ENCODE measurements at places on chromosomes 12 and 14.

- DNase-seq, result no peak
Observed at GRCh38 chr14:104080376-104081260, 4.9 kb upstream of the ASPG start.

- no peak for DNase-seq
Observed at GRCh38 chr14:98175436-98175835, 1096.6 kb downstream of the BCL11B start.

DNA sequence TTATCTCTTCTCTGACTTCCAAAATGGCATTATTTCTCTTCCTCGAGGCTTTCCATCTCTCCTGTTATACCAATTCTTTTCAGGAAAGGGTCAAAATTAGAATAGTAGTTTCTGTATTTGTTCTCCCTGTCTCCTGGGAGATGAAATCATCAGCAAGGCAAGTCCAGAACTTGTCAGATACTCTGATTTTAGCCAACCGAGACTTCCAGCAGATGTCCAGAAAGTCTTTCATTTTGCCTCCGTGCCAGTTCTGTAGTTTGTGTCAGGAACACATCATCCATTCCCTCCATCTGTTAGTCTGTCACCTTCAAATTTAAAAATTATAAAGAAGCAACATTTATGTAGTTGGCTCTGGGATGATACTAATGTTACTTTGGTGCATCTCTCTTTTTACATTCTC, 275.7 kb downstream of the CCDC59 start:
- DNase-seq, result no peak

DNA sequence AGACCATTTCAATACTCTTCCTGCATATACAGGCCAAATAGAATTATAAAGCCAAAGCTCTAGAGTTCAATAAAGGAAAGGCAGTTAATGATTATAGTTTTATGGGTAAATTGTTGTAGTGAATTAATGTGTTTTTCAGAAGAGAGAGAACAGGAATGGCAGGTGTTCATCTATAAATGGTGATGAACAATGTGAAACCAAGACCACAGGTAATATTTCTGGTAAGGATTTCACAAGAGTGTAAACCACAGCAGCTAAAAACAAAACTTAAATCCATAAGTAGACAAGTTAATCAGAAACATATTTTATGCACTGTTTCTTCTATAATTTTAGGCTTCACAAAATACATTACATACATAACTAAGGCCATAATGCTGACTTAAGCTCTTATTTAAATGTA, 204.4 kb downstream of the SYT1 start:
- no peak for DNase-seq

GRCh38 chr12:78534311-78534710, 330.3 kb upstream of the SYT1 start:
- no peak for DNase-seq

GRCh38 chr12:130117701-130118100, 44.6 kb upstream of the FZD10 start:
- DNase-seq, result no peak

- DNase-seq, result no peak
Observed at GRCh38 chr14:39469094-39469710, 37.0 kb upstream of the FBXO33 start.

- no peak for DNase-seq
Observed at GRCh38 chr14:101506926-101507835, 54.1 kb upstream of the DIO3 start.

GRCh38 chr12:123713823-123714585, 1.9 kb downstream of the ATP6V0A2 start:
- DNase-seq, result no peak
